Esophagus muscularis mucosa (tissue), 4 donors: ENCODE measurements at places on chromosomes 1 and 21. TPM values are rescaled to one million over a fixed set of nuclear protein-coding genes. Genes with fewer than 3 reads are reported as not detected.

The SPRR2G gene
- not detected for total RNA-seq

The CD247 gene
- total RNA-seq: 0.26 TPM

The GALNT2 gene
- 89.6 TPM for total RNA-seq

The VANGL2 gene
- total RNA-seq: 5.2 TPM

The SPRR2E gene
- not detected for total RNA-seq

The PEAR1 gene
- 13.6 TPM for total RNA-seq

The ERICH3 gene
- total RNA-seq: not detected

The KCNE2 gene
- total RNA-seq: not detected

GRCh38 chr1:111735321-111735720 is 3.9 kb downstream of the INKA2 start:
- no peaks in the 10 kb centered on the region for H3K27me3 ChIP-seq
- H3K4me3 ChIP-seq: no peak overlapping the region
- no peak overlapping the region for H3K27ac ChIP-seq
- DNase-seq: no peak

DNA sequence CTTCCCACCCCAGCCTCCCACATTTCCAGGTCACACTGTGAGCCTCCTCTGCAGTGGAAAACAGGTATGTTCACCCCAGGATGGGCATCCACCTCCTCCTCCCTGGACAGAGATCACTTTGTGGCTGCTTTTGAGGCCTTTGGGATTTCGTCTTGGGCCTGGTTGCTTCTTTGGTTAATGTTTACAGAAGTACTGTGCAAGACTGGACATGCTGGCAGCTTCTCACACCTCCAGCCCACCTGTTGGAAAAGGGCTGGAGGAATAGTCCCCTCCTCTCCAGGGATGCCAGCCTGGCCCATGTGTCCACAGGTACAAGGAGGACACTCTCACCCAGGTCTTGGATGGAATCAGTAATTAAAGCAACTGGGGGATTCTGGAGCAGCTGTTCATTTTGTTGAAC is 56.1 kb downstream of the KAZN start:
- no peaks in the 10 kb centered on the region for H3K36me3 ChIP-seq
- DNase-seq: no peak
- H3K4me1 ChIP-seq: no peaks in the 10 kb centered on the region
- no peak overlapping the region for H3K4me3 ChIP-seq
- no peak overlapping the region for H3K27ac ChIP-seq
- peaks cover 7% of the 10 kb centered on the region for H3K27me3 ChIP-seq

DNA sequence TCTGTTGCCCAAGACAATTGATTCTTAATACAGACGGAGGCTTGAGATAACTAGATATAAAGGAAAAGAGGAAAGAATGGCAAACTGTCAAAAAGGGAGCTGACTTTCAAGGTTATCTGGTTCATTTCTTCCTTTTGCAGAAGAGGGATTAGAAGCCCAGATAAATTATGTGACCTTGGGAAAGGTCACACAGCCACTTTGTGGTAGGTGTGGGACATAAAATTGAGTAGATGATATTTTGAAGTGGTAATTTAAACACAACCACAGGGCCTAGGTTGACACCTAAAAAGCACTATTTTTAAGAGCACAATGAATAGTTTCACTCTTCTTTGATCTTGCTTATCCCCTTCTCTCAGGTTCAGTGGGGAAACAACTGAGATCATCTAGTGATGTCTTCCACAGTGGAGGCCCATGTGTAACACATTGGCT is 16.9 kb upstream of the KIAA0040 start:
- no peak overlapping the region for H3K4me3 ChIP-seq
- H3K27me3 ChIP-seq: no peaks in the 10 kb centered on the region
- no peaks in the 10 kb centered on the region for H3K36me3 ChIP-seq
- H3K27ac ChIP-seq: no peak overlapping the region

GRCh38 chr1:160108888-160109662 is 6.5 kb upstream of the ATP1A2 start:
- no peaks in the 10 kb centered on the region for H3K36me3 ChIP-seq
- peaks cover 42% of the 10 kb centered on the region for H3K4me1 ChIP-seq
- H3K4me3 ChIP-seq: no peak overlapping the region

DNA sequence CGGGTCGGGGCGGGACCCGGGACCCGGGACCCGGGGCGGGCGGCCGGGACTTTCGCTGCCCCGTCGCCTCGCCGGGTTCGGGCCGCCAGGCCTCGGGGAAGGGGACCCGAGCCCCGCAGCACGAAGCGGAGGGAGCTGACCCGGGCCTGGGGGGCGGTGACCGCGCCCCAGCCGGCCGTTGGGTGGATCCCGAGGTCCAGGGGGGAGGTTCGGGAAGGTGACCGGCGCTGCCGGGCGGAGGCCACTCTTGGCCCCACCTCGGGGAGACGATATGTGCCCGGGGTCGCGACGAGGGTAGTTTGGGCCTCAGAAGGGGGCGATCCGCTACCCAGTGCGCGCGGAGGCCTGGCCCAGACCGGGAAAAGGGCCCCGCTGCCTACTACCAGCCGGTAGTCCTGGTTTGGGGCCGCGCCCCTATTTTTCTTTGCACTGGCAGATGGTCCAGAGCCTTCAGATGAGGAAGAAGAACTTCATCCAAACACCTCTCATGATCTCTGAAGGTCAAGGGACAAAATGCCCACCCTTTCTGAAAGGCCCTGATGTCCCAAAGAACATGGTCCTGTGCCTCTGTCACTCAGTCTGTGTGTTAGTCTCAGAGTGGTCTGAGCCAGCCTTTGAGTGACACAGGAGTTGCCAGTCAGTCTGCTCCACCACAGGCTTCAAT is 766 bp downstream of the AGO4 start:
- H3K36me3 ChIP-seq: no peaks in the 10 kb centered on the region
- no peaks in the 10 kb centered on the region for H3K27me3 ChIP-seq
- peaks cover 46% of the 10 kb centered on the region for H3K4me1 ChIP-seq
- DNase-seq: no peak

DNA sequence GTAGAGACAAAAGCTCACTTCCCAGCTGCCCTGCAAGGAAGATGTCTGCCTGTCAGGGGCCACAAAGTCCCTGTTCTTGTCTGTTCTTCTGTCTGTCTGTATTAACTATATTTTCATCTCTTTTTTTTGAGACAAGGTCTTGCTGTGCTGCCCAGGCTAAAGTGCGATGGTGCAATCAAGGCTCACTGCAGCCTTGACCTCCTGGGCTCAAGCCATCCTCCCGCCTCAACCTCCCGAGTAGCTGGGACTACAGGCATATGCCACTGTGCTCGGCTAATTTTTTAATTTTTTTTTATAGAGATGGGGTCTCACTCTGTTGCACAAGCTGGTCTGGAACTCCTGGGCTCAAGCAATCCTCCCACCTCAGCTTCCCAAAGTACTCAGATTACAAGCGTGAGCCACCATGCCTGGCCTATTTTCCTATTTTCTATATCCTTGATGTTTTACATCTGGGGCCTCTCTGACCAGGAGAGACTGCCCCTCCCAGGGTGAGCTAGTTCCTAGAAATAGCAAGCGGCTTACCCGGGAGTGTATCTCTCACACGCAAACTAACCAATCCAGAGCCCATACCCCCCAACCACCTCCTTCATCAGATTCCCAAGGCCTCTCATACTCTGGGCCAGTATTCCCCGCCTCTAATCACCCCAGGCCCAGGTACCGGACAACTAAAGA is 5.4 kb upstream of the KLHDC7A start:
- H3K36me3 ChIP-seq: no peaks in the 10 kb centered on the region
- no peaks in the 10 kb centered on the region for H3K4me1 ChIP-seq
- H3K27me3 ChIP-seq: no peaks in the 10 kb centered on the region
- no peak overlapping the region for H3K4me3 ChIP-seq
- no peak for DNase-seq
- H3K27ac ChIP-seq: no peak overlapping the region

DNA sequence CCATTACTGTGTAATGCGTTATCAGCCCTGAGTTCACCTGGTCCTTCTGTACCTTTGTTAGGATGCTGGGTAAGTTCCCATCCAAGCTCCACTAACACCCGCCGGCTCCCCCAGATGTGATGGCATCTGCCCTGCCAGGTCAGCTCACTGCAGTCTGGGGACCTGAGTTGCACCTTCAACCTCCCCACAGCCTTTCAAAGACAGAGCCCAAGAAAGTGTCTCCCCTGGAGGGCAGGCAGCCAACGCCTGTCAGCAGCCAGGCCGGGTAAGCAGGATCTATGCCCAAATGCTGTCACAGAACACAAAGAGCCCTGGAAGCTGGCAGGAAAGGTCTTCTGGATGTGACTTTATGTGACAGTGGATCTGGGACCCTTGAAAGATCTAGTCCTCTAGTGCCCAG is 13.7 kb downstream of the MRAP start:
- no peaks in the 10 kb centered on the region for H3K4me1 ChIP-seq
- no peak overlapping the region for H3K27ac ChIP-seq
- peaks cover 68% of the 10 kb centered on the region for H3K36me3 ChIP-seq

- H3K4me1 ChIP-seq: peaks cover 2% of the 10 kb centered on the region
- H3K27me3 ChIP-seq: no peaks in the 10 kb centered on the region
- H3K27ac ChIP-seq: no peak overlapping the region
- no peaks in the 10 kb centered on the region for H3K36me3 ChIP-seq
- H3K4me3 ChIP-seq: no peak overlapping the region
Measured at GRCh38 chr1:44890007-44890406, 47.0 kb upstream of the PTCH2 start.

GRCh38 chr1:7113822-7114221 is 328.6 kb downstream of the CAMTA1 start:
- peaks cover 19% of the 10 kb centered on the region for H3K27me3 ChIP-seq
- H3K36me3 ChIP-seq: no peaks in the 10 kb centered on the region
- no peak overlapping the region for H3K27ac ChIP-seq
- H3K4me3 ChIP-seq: no peak overlapping the region

DNA sequence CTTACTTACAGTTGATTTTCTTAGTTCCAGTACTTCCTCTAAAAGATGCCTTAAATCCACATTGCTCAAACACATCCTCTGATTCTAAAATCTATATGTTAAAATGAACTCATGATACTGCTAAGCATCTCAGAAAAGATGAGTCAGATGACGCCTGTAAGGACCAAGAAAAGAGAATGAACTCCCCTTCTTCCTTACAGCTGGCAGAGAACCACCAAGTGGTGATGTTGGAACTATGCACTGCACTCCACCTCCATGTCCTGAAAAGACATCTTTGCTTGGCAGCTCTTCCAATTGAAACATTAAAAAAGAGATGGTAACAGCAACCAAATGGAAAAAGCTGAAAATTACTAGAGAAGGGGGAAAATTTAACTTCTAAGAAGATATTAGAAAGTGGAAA is 648.8 kb downstream of the PTPRC start:
- no peak overlapping the region for H3K4me3 ChIP-seq
- H3K27me3 ChIP-seq: no peaks in the 10 kb centered on the region

DNA sequence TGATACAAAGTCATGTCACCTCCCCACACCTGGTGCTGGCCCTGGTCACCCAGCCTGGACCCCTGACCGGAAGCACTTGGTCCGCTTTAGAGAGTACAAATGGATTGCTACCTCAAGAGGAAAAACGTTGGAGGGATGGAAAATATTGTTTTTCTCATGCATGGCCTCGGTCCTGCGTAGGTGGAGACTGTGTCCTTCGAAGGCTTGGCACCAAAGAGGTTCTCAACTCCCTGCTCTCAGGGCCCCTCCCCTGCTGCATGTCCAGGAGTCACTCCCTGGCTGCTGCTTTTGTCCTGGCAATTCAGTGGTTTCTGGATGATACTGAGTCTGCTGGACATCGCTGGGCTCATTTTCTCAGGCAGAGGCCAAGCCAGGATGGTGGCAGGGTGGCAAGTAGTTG is 529.8 kb downstream of the KIF26B start:
- H3K27me3 ChIP-seq: no peaks in the 10 kb centered on the region
- no peak overlapping the region for H3K4me3 ChIP-seq
- no peaks in the 10 kb centered on the region for H3K36me3 ChIP-seq

- DNase-seq: no peak
Measured at GRCh38 chr1:21966247-21967000, 10.4 kb upstream of the CELA3B start.

GRCh38 chr21:35989138-35989735 is 71.1 kb downstream of the SETD4 start:
- no peaks in the 10 kb centered on the region for H3K4me1 ChIP-seq
- no peak overlapping the region for H3K4me3 ChIP-seq
- H3K36me3 ChIP-seq: no peaks in the 10 kb centered on the region
- no peaks in the 10 kb centered on the region for H3K27me3 ChIP-seq
- DNase-seq: peak; percentile 93

DNA sequence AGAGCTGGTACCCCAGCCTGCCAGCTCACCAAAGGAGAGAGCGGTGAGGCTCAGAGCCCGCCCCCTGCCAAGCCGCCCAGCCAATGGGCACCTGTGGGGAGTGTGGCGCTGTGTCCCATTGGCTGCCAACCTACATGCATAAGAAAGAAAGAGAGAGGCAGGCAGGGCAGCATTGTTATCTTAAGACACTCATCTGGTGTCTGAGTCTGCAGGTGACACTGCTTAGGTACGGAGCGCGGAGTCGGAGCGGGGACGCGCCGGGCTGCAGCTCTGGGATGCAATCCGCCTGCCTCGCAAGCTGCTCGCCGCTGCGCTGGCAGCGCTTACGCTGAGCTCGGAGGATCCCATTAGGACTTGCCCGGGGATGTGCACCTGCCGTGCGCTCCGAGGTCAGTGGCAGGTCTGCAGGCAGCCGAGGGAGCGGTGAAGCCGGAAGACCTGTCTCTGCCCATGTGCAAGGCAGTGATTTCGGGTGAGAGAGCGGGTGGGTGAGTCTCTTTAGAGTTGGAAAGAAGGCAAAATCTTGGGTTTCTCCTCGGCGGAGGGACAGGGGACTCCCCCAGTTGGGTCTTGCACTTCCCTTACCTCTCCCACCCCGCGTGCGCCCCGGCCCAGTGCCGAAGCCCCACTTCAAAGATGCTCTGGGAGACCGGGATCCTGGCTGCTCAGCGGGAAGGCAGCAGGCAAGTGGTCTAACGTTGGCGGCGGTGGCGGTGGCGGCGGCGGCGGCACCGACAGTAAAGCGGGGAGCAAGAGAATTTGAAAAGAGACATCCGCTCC is at the start of gene BRINP2:
Gene BRINP2 (plus strand): TSS at position 203 of the 780 bp plus-strand sequence. CDS start 58,919 bp downstream, outside the sequence.
- peak within 1 kb of the TSS; percentile 61 for H3K4me3 ChIP-seq
- H3K27ac ChIP-seq: no peak within 1 kb of the TSS
- H3K27me3 ChIP-seq: peaks cover 14% of the 10 kb centered on the region
- peaks cover 16% of the 10 kb centered on the region for H3K4me1 ChIP-seq
- no peak for DNase-seq
